AG04450 (cell line): ENCODE measurements at places on chromosomes 5 and 9. TPM values are rescaled to one million over a fixed set of nuclear protein-coding genes. Genes with fewer than 3 reads are reported as not detected.

- no peak for DNase-seq
Measured at GRCh38 chr9:94928691-94929368, 202.3 kb downstream of the AOPEP start.

PCDHB3 gene
- polyA plus RNA-seq: 0.12 and 0.15 TPM in 2 replicates

HMMR gene
- polyA plus RNA-seq: 6.3 and 12.5 TPM in 2 replicates

DNA sequence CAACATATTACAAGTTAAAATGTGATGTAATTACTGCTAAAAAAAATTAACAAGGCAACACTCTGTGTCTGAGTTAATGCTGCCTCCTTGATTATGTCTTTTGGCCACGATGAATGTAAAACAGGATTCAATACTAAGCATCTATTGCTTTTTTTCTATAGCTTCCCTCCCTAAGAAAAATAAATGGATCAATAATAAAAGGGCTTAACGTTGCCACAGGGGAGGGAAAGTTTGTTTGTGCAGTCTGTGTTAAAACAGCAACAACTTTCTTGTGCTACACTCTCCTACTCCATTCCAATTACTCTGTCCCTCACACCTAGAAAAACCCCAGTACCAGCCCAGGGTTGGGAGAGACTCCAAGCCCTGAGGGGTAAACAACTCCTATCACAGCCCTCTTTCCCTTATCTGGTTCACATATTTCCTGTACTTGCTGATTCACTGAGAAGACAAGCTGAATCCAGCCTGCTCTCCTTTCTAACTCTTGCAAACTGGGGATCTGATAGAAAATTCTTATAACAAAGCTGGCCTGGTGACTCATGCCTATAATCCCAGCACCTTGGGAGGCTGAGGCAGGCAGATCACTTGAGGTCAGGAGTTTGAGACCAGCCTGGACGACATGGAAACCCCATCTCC lies 44.8 kb downstream of the PTPN3 start:
- DNase-seq: peak; percentile 27

PCDHGB2 gene
- 4.6 and 4.8 TPM in 2 replicates for polyA plus RNA-seq

DNA sequence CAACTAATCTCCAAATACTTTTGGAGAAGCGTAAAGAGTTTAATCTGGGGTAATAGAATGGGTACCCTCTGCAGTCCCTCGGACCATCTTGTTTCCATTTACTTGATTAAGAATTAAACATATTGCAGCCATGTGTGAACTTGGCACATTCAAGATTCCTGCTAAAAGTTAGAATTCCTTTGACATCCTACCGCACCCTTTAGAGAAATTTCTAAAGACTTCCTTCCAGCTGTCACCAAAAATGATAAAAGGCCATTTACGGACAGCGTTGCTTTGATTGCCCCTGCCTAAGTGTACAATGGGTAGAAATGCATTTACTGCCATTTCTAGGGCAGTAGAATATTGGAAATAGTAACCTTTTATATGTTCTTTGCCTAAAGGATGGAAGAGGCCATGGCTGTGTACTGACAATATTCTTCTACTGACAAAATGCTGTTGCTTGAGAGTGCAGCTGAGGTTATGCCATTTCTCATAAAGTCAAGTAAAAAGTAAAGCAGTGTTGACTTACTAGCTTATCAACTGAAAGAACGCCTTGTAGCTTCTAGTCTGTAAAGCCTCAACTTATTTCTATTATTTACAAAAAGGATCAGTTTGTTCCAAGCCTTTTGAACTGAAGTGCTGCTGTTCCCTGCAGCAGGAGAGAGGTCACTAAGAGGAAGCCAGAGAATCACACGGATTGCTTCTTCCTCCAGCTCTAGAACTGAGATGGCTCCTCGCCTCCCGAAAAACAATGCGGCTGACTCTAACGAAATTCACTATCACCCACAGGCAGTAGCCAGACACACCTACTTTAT lies 139.8 kb upstream of the BASP1 start:
- no peak for DNase-seq

DNA sequence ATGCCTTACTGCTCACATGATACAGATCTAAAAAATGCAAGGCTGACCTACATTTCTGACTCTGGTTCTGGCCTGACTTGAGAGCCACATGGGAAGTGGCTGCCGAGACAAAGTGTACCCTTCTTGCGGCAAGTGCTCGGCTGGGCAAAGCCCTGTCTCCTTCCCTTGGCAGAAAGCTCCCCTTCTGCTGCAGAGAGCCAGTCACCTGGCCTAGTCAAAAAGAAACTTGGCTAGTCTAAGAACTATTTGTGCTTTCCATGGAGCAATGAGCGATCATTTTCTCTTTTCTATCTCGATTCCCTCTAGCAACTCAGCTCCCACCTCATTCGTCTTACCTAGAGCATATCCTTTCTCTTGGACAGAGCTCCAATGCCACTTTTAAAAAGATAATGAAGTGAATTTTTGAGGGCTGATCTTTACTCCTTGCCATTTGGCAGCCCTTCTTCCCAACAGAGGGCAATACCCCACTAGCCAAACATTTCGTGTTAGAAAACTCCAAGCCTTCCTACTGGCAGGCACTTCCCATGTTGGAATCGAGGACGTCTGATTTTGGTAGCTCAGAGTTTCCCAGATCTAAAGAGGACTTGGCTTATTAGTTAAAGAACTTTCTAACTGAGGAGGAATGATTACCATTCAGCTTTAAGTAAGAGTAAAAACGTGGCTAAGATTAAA lies 108.1 kb upstream of the PRRC1 start:
- DNase-seq: no peak

DNA sequence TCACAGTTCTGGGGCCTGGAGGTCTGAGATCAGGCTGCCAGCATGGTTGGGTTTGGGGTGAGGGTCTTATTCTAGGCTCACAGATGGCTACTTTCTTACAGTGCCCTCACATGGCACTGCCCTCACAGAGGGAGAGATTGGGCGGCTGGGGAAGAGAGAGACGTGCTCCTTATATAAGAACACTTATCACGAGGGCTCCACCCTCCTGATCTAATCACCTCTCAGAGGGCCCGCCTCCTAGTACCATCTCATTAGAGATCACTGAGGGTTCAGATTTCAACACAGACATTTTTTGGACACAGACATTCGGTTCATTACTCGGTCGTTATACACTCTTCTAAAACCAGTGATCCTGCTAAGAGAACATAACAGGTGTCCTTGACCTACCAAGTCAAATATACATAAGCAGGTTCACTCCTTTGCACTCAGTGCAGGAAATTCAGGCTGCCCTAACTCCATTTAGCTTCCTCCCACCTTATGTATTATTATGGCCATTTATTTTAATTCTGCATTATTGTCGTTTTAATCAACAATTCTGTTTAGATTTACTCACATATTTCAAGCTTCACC lies 121.7 kb downstream of the ICE1 start:
- DNase-seq: no peak

- DNase-seq: no peak
Measured at GRCh38 chr5:8993031-8993430, 552.8 kb downstream of the SEMA5A start.

GAS1 gene
- polyA plus RNA-seq: 6.4 and 7.6 TPM in 2 replicates

PGM5 gene
- polyA plus RNA-seq: 5.9 TPM in 2 replicates
